ENCODE measurements at places on chromosomes 16 and 17. TPM values are rescaled to one million over a fixed set of nuclear protein-coding genes. Genes with fewer than 3 reads are reported as not detected.

GRCh38 chr17:75571197-75571884 is 16.3 kb upstream of the MYO15B start:
- no peak for DNase-seq

- DNase-seq, result peak; percentile 55
Measured at GRCh38 chr16:90077757-90078578, 837 bp upstream of the PRDM7 start.

DNA sequence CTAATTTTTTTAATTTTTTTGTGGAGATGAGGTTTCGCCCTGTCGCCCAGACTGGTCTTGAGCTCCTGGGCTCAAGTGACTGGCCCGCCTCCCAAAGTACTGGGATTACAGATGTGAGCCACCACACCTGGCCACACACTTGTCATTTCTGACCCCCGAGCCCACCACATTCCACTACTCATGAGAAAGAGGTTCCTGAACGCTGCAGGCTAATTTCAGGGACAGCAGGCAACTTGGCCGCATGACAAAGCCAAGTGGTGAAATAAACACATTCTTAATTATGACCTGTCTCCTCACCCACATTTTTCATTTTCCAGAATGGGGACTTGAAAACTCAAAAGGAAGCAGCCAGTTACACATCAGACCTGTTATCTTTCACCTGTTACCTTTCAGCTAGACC is 114.5 kb downstream of the ABCC6 start:
- DNase-seq, result no peak

GRCh38 chr17:31488982-31489294 is 97.5 kb downstream of the RAB11FIP4 start:
- no peak for DNase-seq

- DNase-seq, result no peak
Measured at GRCh38 chr16:79844603-79845002, 244.1 kb upstream of the MAF start.

DNA sequence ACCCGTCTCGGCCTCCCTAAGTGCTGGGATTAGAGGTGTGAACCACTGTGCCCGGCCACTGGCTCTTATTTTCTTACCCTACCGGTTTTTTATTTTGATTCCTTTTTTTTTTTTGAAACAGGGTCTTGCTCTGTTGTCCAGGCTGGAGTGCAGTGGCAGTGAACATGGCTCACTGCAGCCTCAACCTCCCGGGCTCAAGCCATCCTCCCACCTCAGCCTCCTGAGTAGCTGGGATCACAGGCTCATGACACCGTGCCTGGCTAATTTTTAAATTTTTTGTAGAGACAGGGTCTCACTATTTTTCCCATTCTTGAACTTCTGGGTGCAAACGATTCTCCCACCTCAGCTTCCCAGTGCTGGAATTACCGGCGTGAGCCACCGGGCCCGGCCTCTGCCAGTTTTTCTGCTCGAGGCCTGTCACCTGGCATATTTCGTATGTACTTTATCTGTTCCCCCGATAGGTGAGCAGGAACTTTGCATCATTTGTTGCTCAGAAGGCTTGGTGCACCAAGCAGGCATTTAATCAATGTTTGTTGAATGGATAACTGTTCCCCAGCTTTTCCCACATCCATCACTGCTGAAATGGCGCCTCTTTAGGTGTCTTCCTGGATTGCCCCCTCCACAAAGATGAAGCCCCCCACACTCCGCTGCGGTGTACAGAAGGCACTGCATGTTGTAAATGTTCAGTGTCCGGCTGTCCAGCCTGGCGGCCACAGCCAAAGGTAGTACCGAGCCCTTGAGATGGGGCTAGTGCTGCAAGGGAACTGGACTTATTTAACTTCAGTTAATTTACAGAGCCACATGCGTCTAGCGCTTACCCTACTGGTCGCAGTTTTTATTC is 858 bp upstream of the TELO2 start:
- no peak for DNase-seq

GRCh38 chr17:32551186-32551955 is 64.6 kb downstream of the CDK5R1 start:
- no peak for DNase-seq

Gene NAGS
- polyA plus RNA-seq, result 0.76 TPM

Gene KCNJ2
- 0.17 TPM for polyA plus RNA-seq
